Ascending aorta (tissue), 2 donors: ENCODE measurements at places on chromosomes 5 and 9.

DNA sequence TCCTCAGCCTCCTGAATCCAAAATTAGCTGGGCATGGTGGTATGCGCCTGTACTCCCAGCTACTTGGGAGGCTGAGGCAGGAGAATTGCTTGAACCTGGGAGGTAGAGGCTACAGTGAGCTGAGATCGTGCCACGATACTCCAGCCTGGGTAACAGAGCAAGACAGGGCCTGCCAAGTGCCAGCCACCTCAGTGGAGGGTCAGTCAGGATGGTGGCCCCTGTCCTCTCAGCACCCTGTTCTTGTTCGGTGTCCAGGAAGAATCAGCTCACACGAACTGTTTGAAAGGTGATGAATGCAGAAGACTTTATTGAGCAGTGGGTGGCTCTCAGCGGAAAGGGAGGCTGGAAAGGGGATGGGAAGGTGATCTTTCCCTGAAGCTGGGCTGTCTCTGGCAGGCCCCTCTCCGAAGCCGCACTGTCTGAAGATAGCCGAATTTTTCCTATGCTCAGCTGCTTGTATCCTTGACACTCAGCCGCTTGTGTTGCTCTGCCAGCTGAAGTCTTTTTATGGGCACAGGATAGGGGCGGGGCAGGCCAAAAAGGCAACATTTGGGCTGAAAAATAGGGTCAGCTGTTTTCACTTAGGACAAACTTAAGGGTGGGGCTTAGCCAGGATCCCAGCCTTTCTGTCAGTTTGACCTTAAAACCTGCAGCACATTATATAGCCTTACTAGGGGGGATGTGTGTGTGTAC lies 50.9 kb downstream of the UBE2R2 start:
- DNase-seq, result peak; percentile 71

DNA sequence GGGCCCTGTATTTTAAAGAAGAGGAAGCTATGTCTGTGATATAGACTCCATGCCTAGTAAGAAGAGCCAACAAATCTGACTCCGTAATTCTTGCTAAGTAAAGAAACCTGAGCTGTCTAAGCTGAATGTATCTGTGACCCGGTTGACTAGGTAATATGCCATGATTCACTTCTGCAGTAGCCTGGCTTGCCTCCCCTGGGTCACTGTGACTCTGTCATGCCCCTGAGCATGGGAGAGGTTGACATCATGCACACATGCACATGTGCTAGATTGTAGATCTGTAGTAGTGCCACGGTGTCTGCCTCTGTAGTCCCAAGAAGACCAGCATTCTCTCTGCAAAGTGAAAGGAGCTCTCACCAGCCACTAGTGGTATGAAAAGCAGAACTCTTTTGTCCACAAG lies 9.1 kb downstream of the SLC22A5 start:
- no peak for DNase-seq

- no peak for DNase-seq
Measured at GRCh38 chr5:1076406-1076805, 35.5 kb downstream of the SLC12A7 start.

GRCh38 chr9:2043881-2044462 lies 28.8 kb downstream of the SMARCA2 start:
- no peak for DNase-seq
